ENCODE measurements at places on chromosomes 1 and 21.
A peak's percentile ranks its signal among the peaks of the same experiment; 100 is the strongest.

- peak; percentile 39 for DNase-seq
These were observed 5.7 kb downstream of the TPM3 start for GRCh38 chr1:154186177-154186576.

GRCh38 chr1:99146129-99146848, 118.0 kb upstream of the PLPPR4 start:
- DNase-seq = no peak

- DNase-seq = no peak
These were observed 7.7 kb upstream of the GPATCH4 start for GRCh38 chr1:156608981-156609380.

DNA sequence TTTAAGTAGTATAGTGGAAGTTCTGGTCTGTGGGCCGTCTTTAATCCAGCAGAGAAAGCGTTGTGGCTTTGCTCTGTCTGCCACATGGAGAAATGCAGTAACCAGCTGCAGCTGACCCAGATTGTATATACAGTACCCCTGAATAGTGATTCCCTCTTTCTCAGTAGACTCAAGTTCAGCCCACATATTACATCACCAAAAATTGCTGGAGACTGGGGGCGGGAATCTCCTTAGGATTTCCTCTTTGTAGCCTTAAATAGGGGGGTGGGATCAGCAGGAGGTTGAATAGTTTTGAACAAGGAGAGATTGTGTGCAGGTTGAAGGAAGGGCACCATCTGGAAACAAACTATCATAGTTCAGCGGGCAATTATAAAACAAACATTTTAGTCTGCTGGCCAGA, at the start of gene ANGPTL1:
Gene ANGPTL1, minus strand, starts transcription at position 134 of the 400 bp plus-strand sequence. CDS start 5,301 bp downstream, outside the sequence.
- no peak for DNase-seq

GRCh38 chr1:58983633-58984245, 199.9 kb upstream of the JUN start:
- no peak for DNase-seq

- DNase-seq = no peak
These were observed 6.3 kb downstream of the VANGL1 start for GRCh38 chr1:115647919-115648650.

DNA sequence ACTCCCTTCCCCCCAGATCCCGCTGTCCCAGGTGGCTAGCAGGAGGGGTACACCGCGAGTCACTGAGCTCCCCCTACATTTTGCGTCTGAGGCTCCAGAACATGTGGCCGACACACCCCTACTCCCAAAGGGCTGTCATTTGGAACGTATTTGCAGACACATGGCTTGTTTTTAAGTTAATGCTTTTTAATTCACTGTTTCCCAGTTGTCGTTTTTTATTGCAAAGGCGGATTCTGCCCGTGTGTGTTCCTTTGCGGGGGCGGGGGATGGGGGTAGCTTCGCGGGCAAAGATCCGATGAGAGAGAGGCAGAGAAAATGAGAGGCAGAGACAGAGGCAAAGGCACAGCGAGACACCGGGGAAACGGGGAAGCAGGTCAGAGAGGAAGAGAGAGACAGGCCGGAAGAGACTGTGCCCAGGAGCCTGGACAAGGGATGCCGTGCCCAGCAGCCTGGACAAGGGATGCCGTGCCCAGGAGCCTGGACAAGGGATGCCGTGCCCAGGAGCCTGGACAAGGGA, 270.2 kb downstream of the FOXD2 start:
- DNase-seq = no peak

GRCh38 chr1:244964112-244964971, 100.0 kb upstream of the HNRNPU start:
- no peak for DNase-seq

GRCh38 chr1:5686195-5686594, 306.0 kb downstream of the NPHP4 start:
- peak; percentile 19 for DNase-seq

DNA sequence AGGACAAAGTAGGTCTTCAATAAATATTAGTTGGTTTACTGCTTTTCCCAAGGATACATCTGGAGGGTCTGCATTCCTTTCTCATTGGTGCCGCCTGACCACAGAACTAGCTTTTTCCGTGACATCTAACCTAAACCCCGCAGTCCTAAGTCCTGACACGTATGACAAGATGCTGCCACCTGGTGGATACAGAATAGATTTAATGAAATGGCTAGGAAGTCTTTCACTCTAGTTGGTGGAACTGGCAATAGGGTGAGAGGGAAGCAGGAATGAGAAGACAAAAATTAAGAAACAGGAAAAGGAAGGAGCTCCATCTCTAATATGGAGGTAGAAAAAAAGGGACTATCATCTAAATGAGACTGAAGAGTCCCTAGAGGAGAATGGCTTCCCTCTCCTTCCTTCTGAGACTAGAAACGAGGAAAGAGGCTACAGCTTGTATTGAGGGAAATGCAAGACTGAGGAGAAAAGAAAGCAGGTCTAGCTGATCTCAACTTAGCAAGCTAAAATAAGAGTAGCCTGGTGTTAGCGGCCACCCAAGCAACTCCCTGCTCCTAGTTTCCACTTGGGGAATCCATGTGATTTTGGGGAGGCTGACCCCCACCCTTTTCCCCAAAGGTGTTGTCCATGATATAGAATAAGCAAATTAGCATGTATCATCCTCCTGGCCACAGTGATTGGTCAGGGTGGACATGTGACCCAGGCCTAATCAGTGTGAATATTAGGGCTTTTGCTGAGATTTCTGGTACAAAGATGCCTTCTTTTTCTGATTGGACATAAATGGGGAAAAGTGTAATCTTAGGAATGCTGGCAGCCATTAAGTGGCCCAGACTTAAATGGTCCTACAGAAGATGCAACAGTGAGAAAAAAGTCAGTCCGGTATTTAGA, 5.9 kb downstream of the RFX5 start:
- DNase-seq = peak; percentile 75

- no peak for DNase-seq
These were observed 90.0 kb downstream of the NOS1AP start for GRCh38 chr1:162159515-162159914.

GRCh38 chr1:24108334-24109165, 3.4 kb downstream of the MYOM3 start:
- peak; percentile 32 for DNase-seq

GRCh38 chr1:3014443-3015268, 6.6 kb upstream of the ACTRT2 start:
- DNase-seq = no peak

Measured in HCT116 (cell line).